ENCODE measurements at places on chromosomes 13 and 19. TPM values are rescaled to one million over a fixed set of nuclear protein-coding genes. Genes with fewer than 3 reads are reported as not detected.

Gene NAA16
- polyA plus RNA-seq: 2.8 TPM

Gene ANKRD10
- 52.5 TPM for polyA plus RNA-seq

Gene KIR2DL4
- 0.31 TPM for polyA plus RNA-seq

Gene FCHO1
- 18.4 TPM for polyA plus RNA-seq

Gene ATP12A
- not detected for polyA plus RNA-seq

Gene GAMT
- polyA plus RNA-seq: 146 TPM

Gene MYO16
- 4.8 TPM for polyA plus RNA-seq

Gene LPAR6
- polyA plus RNA-seq: 1.0 TPM

Gene IL12RB1
- polyA plus RNA-seq: 0.75 TPM

Gene ZNF534
- polyA plus RNA-seq: 0.27 TPM

Gene DOCK6
- polyA plus RNA-seq: 9.1 TPM

Gene GPC5
- polyA plus RNA-seq: 3.1 TPM

Gene ZNF699
- 3.3 TPM for polyA plus RNA-seq

Gene EID2B
- polyA plus RNA-seq: 5.3 TPM

Gene HIPK4
- polyA plus RNA-seq: not detected

Gene CDX2
- not detected for polyA plus RNA-seq

Gene KLF1
- 1.3 TPM for polyA plus RNA-seq

Gene UQCRFS1
- polyA plus RNA-seq: 87.3 TPM

Gene SBSN
- not detected for polyA plus RNA-seq

Gene ETV2
- polyA plus RNA-seq: 5.6 TPM

Gene SH2D3A
- polyA plus RNA-seq: not detected

Gene MYH14
- polyA plus RNA-seq: 55.9 TPM

Gene CALR3
- polyA plus RNA-seq: not detected

Gene XRCC1
- 73.4 TPM for polyA plus RNA-seq

Gene SLAIN1
- 91.4 TPM for polyA plus RNA-seq

Gene TEX26
- polyA plus RNA-seq: 0.34 TPM

Gene F7
- polyA plus RNA-seq: 0.25 TPM

Gene CRX
- polyA plus RNA-seq: not detected

Gene MUC16
- polyA plus RNA-seq: not detected

Gene CADM4
- polyA plus RNA-seq: 207 TPM

Gene EXOC3L2
- polyA plus RNA-seq: 1.4 TPM

Gene STOML3
- not detected for polyA plus RNA-seq

Gene YJEFN3
- polyA plus RNA-seq: 18.9 TPM

Gene ZNF135
- polyA plus RNA-seq: 8.5 TPM

Gene TTYH1
- polyA plus RNA-seq: 211 TPM

Gene OR7C1
- 0.42 TPM for polyA plus RNA-seq

Gene LAIR1
- 4.3 TPM for polyA plus RNA-seq

Gene LHB
- not detected for polyA plus RNA-seq

Gene ZSCAN18
- 158 TPM for polyA plus RNA-seq

Gene MBD3L3
- polyA plus RNA-seq: not detected

Gene TGFBR3L
- 13.6 TPM for polyA plus RNA-seq

Gene CTXN1
- 260 TPM for polyA plus RNA-seq

Gene LCP1
- 5.4 TPM for polyA plus RNA-seq

Gene ZNF772
- polyA plus RNA-seq: 5.0 TPM

Gene KLHL1
- 0.12 TPM for polyA plus RNA-seq

Gene CNMD
- 0.63 TPM for polyA plus RNA-seq
